Right ventricle myocardium superior (tissue), 1 donor: ENCODE measurements at places on chromosomes 13 and 19.

- DNase-seq = no peak
Observed at GRCh38 chr19:35931874-35932202, 4.3 kb upstream of the LRFN3 start.

DNA sequence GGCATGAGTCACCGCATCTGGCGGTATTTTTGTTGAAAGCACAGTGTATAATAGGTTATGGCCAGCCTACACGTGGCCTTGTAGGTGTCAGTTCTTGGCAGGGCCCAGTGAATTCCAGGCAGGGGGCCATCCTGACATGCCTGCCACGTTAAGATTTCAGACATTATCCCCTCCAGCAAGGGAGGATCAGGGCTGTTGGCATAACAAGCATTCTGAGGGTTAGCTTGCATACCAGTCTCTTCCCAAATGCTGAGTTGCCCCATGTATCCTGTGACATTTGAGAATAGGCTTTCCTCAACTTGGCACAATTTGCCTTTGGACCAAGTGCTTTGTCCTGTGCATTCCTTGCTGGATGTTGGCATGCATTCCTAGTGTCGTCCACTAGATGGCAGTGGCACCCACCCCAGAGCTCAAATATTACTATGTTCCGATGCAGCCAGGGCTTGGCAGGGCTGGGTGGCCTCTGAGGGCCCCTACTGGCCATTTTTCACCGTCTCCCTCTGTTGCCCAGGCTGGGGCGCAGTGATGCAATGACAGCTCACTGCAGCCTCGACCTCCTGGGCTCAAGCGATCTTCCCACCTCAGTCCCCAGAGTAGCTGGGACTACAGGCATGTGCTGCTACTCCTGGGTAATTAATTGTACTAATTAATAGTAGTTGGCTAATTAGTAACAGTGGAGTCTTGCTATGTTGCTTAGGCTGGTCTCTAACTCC is 31.2 kb downstream of the NLRP12 start:
- peak; percentile 88 for DNase-seq

DNA sequence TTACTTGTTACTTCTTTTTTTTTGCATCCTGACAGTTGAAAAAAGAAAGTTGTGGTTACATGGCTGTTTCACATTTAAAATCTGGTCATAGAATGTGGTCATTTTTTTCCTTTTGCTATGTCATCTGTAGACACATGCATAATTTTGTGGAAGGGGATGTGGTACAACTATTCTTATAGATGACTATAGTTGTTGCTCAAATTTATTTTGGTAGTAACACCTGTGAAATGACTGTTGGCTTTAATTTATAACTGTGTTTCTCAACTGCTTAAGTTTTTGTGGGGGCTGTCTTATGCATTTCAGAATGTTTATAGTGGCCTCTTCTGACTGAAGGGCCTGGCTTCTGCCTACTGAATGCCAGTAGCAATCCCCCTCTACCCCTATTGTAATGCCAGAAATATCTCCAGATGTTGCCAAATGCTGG is 130.5 kb downstream of the PAN3 start:
- DNase-seq = no peak

DNA sequence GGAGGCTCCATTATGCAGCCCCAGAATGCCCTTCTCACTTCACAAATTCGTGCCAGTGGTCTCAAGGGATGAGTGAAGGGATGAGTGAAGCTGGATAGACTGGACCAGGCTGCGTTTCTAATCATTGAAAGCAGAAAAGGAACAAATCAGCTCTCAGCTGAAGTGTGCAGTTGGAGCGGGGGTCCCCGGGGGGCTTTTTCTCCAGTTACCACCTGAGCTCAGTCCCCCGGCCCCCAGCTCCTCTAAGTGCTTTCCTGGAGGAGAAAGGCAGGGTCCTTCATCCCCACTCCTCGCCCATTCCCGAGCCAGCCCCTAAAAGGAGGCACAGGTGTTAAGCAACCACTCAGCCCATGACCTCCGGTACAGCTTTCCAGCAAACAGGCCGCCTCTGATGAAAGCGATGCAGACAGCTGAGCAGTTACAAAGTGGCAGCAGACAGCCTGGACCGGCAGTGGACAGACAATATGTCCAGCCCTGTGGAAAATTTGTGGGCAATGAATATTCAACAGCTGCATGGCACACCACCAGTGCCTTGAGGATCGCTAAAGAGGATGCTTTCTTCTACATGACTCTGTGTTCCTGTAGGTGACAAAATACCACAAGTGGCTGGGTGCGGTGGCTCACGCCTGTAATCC is 110.7 kb upstream of the UBL3 start:
- no peak for DNase-seq

- no peak for DNase-seq
Observed at GRCh38 chr13:105213512-105213911, 1322.0 kb downstream of the EFNB2 start.
